ENCODE measurements at places on chromosomes 6 and 20. TPM values are rescaled to one million over a fixed set of nuclear protein-coding genes. Genes with fewer than 3 reads are reported as not detected.

DNA sequence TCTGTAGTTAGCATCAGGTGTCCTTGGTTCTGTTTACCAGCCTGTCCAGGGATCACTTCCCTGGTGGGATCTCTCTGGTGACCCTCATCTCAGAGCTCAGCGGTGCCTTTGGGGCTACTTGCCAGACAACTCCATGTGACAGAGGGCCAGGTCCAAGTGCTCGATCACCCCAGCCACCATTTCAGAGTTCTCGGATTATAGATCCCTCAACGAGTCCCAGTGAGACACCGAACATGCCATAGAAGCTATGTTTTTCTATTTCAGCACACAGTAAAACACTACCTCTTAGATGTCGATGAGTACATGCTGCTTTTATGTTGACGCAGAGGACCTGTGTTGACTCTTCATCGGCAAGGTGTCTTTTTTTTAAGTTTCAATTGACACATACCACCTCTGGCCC, 170.1 kb upstream of the AKAP12 start:
- no peaks in the 10 kb centered on the region for H3K27me3 ChIP-seq
- peaks cover 66% of the 10 kb centered on the region for H3K4me1 ChIP-seq
- H3K36me3 ChIP-seq, result peaks cover 8% of the 10 kb centered on the region
- no peak for DNase-seq
- no peak overlapping the region for H3K4me3 ChIP-seq
- peak overlapping the region; percentile 96 for H3K27ac ChIP-seq

GRCh38 chr6:43722920-43723545, 35.4 kb upstream of the MRPS18A start:
- peaks cover 37% of the 10 kb centered on the region for H3K4me1 ChIP-seq
- no peaks in the 10 kb centered on the region for H3K36me3 ChIP-seq
- no peak for DNase-seq
- no peak overlapping the region for H3K27ac ChIP-seq
- peaks cover 7% of the 10 kb centered on the region for H3K27me3 ChIP-seq

- DNase-seq, result no peak
- peak overlapping the region; percentile 25 for H3K27ac ChIP-seq
- peaks cover 18% of the 10 kb centered on the region for H3K4me1 ChIP-seq
- H3K27me3 ChIP-seq, result no peaks in the 10 kb centered on the region
- no peaks in the 10 kb centered on the region for H3K36me3 ChIP-seq
Measured at GRCh38 chr6:78533876-78534275, 333.5 kb upstream of the IRAK1BP1 start.

The NKAPL gene
- not detected for total RNA-seq

Data from osteocyte (in vitro differentiated cells).